ENCODE measurements at places on chromosomes 3 and 15.

GRCh38 chr15:69980341-69981059 is 117.2 kb downstream of the TLE3 start:
- no peak for DNase-seq

DNA sequence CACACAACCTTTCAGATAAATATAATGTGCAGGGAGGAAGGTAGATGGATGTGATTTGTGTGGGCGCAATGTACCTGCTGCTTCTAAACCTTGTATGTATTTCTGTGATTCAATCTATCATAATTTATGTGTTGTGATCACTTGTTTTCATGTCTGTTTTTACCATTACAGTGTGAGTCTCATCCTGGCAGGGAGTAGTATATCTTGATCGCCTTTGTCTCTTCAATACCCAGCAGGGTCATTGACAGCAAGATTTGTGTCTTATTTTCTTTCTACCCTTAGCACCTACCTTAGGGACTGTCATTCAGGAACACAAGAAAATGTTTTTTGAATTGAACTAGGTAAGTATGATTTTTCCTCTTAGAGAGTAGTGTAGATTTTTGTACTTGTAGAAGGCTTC is 83.7 kb upstream of the SELENOK start:
- no peak for DNase-seq

- no peak for DNase-seq
Observed at GRCh38 chr3:100696161-100696560, 13.1 kb upstream of the TFG start.

DNA sequence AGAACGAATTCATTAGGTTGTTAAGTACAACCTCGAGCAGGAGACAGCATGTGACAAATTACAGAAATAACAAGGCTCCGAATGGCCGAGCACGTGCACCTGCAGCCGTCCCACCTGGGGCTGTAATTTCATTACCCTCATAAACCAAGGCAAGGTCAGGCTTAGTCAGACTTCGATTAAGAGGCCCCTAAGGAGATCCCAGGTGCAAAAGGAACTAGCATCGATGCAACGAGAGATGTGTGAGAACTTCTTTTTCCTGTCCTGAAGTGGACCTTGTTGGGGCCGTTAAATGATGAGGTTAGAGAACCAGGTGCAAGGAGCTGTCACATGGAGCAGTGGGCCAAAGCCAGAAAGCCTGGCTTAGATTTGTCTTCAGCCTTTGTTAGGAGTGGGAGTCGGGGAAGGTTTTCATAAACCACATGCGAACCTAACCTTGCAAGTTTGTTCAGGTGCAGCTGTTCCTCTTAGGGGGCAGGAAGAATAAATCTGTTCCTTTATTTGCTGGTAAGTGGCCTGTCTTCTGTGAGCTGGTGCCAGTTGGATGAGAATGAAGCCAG is 559.9 kb upstream of the MCTP2 start:
- no peak for DNase-seq

DNA sequence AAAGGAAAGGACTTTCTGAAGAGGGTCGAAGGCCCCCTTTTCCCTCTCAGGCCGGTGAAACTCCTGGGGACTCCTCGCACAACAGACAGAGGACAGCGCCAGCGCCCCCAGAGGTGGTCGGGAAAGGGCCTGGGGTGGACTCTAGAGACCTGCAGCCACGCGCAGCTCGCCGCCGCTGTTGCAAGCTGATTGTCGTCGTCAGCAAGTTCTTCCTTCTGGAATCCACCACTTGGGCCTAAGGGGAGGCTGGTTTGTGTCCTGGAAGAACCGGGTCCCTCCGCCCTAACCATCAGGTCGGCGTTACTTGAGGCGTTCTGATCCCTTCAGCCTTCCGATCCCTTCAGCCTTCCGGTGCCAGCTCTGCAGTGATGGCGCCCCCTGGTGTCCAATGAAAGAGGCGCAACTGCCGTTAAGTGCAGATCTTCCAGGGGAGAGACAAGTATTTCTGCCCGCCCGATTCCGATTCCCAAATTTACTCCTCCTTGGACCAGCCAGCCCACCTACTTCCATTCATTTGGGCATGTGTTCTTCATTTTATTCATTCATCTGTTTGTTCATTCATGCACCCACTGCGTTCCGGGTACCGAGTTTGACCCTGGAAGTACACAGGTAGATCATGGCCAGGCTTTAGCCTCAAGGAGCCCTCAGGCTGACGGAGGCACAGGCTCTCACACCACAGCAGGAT is 77.2 kb upstream of the SLC6A11 start:
- DNase-seq = peak; percentile 37
